ENCODE measurements at places on chromosomes 4 and X.
A peak's percentile ranks its signal among the peaks of the same experiment; 100 is the strongest.

DNA sequence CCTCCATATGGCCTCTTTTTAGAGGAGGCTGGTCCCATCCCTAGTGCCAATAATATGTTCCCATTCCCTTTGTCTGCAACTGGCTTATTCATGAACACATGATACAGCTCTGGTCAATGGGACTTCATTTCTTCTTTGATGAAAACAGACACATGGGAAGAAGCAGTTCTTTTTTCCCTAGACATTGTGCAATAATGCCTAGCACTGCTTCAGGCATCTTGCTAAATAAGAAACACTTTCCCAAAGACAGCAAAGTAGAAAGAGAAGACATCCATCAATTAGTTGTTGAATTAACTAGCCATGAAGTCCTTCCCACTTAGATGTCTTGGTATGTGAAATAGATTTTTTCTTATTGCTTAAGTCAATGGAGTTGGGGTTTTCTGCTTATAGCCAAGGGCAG is 40.1 kb upstream of the TRPC3 start:
- no peak for DNase-seq

DNA sequence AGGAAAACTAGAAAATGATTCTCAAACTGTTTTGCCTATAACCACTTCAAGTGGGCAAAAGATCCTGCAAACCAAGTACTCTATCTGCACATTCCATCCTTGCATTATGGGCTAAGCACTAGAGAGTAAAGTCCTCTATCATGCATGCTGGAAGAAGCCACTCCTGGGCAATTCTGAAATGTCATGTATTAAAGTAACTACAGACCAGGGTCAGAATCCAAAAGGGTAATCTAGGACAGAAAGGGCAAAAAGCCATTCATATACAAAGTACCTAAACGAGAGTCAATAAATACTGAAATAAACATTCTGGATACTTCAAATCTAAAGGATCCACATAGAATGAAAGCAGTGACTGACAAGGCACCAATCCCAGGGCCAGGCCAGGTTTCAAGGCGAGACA is 1.0 kb downstream of the SNX12 start:
- no peak for DNase-seq

DNA sequence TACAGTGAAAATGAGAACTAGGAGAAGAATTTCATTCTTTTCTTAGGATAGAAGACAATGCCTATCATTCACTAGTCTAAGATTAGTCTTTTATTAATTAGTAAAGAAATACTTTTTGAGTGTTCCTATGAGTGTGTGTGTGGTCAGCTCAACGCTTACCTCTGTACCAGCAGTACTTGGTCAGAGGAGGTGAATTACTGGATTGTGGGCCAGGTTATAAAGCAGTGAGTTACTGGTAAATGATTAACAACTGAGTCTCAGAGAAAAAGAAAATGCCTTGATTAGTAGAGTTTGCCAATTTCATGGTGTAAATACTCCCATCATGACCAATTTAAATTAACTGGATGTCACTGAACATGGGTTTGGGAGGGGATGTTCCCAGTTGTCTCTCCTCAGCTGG is 444.6 kb downstream of the STIM2 start:
- DNase-seq: no peak

- no peak for DNase-seq
These were observed 10.6 kb downstream of the OTC start for GRCh38 chrX:38363046-38363445.

- DNase-seq: no peak
These were observed 24.4 kb upstream of the MSL3 start for GRCh38 chrX:11733614-11734013.

DNA sequence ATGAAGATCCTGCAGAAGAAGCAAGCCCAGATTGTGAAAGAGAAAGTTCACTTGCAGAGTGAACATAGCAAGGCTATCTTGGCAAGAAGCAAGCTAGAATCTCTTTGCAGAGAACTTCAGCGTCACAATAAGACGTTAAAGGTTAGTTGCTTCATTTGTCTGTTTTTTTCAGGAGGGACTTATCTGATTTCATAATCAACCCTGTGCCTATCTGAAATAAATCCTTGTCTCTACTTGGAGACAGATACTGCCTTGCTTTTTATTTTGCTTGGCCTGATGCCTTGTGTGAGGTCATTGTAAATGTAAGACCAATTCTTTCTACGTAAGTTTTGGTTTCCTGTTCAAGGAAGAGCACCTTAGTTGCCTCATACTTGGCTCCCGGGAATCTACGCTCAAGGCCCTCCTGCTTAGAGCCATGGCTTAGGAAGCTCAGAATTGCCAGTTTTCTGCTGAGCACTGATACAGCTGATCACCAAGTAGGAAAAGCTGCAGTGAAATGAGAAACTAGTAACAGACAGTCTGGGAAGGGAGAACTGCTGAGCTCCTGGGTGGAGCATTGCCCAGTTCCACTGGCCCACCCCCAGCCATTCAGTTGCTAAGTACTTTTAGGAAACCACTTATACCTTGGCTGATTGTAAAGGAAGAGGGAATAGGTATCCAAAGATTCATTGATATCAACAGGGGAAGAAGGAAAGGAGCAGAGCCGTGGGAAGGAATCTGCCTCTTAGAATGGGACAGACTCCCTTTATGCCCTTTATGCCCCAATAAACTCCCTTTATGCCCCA is 41.8 kb downstream of the RBBP7 start:
- DNase-seq: no peak

DNA sequence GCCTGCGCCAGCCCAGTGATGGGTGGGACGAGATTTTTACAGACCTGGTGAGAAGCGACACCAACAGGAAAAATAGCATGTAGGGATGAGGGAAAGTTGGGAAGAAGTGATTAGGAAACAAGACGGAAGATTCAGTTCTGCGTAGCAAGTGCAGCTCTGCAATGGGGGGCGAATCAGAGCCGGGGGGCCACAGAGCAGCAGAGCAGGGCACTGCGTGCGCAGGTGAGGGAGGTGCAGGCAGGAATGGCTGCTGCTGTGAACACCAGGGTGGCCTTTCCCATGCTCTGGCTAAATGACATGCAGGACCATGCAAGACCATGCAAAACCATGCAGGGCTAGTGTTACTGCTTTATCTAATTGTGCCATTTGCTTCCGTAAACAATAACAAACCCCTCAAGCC is 442.7 kb upstream of the FRG1 start:
- DNase-seq: no peak

DNA sequence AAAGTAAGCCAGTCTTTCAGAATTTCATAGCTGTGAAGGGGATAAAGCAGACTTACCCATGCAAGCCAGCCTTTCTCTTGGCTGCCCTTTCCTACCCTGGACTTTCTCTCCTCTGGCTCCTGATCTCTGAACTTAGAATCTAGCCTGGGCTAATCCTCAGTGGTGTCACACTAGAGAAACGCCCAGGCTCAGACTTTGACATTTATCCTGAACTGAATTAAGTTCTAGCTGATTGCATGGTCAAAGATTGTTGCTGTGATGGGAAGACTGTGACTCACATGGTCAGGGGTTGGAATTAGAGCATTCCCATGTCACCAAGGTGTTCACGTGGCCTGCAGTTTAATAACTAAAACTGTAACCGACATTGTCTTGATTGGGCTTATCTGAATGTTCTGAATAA is 469.5 kb upstream of the FAT1 start:
- DNase-seq: no peak

DNA sequence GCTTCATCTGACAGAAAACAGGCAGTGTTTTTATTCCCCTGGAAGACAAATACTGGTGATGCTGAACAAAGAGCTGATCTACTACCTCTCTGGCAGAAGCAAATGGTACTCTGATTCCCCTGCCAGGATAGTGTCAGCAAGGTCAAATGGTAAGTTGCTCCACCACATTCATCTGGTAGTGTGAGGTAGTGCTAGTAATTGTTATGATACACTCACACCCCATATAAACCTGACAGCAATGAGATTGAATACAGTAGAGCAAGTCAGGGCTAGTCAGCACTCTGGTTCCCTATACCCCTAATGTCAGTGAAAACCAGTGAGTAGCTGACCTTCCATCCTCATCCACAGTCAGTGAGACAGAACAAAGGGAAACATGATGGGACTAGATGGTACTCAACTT is 3.4 kb upstream of the SPIN4 start:
- DNase-seq: no peak

- DNase-seq: no peak
These were observed 494.1 kb downstream of the GABRG1 start for GRCh38 chr4:45629717-45630116.

- no peak for DNase-seq
These were observed 193.4 kb upstream of the GPR101 start for GRCh38 chrX:137227151-137227550.

- peak; percentile 35 for DNase-seq
These were observed 226.2 kb downstream of the PALLD start for GRCh38 chr4:168723020-168723419.

GRCh38 chr4:88752754-88753153 is 55.1 kb upstream of the NAP1L5 start:
- no peak for DNase-seq

DNA sequence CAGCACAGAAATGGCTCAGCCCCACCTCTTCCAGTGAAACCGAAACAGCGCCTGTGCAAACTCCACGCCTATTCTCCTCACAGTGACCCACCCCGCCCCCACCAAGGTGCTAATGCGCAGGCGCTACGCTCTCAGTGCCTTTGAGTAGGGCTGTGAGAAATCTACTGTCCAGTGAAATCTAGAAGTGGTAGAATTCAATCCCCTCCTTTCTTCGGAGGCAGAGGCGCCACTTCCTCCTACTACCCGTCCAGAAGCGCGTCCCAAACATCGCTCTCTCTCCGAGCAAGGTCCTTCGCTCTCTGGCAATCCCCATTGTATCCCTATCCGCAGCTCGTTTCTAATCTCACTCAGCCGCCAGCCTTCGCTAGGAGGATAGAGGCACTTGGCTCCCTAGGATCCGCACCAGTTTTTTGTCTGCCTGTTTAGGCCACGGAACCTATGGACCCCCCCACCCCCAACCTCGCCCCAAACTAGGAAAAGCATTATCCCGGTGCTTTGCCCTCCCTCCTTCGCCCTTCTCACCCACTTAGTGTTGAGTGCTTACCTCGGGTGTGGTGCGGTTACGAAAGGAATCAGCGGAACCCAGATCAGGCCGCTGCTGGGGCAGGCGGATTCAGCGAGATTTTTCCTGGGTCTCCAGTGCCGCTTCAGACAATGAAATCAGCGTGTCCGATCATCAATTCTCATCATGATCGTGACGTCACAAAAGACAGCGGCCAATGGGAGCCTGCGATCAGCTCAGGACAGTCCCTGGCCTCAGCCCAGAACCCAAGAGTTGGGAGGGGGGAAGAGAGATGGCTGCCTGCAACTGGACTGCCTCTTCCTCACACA is at the start of gene HDX:
Gene HDX, minus strand, starts transcription at position 656 of the 831 bp plus-strand sequence. CDS start 27,056 bp downstream, outside the sequence.
- DNase-seq: peak; percentile 56

GRCh38 chr4:111268769-111269414 is 646.0 kb upstream of the PITX2 start:
- no peak for DNase-seq

- DNase-seq: no peak
These were observed 50.4 kb upstream of the TBL1X start for GRCh38 chrX:9414416-9414815.

GRCh38 chr4:21964762-21965319 is 16.3 kb upstream of the KCNIP4 start:
- DNase-seq: no peak

GRCh38 chr4:182885738-182886077 is 31.5 kb downstream of the DCTD start:
- no peak for DNase-seq

- DNase-seq: no peak
These were observed 16.0 kb upstream of the ANXA5 start for GRCh38 chr4:121712783-121713182.

DNA sequence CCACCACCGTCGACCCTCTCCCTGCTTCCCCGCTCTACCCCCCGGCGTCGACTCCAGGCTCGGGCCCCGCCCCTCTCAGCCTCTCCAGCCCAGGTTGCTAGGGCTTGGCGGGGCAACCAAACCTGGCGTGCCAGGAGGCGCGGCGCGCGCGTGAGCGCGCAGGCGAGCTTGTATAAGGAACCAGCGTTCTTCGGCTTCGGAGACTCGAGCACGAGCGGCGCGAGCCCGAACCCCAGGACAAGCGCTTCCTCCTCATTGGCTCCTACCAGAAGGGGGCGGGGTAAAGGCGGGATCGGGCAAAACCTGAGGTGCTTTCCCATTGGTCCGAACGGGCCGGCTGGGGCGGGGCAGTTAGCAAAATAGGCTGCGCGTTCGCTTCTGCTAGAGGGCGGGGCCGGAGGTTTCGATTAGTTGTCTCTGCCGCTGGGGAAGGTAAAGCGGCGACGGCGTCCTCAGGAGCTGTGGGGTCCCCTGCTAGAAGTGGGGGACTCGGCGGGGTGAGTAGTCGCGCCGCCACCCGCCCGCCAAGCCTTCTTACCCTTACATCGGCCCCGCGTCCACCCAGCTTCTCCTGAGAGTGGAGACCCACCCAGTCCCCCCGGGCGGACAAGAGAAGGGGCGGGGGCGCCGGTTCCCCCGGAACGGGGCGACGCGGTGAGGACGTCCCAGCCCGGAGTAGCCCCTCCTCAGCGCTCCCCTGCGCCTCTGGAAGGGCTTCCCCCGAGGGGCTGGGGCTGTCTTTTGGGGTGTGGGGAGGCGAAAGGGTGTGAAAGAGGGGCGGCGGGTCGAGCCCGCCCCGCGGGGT is at the start of gene CDKL5:
Gene CDKL5, plus strand, starts transcription at position 410 of the 805 bp plus-strand sequence. CDS start 81,489 bp downstream, outside the sequence.
- DNase-seq: peak; percentile 91

DNA sequence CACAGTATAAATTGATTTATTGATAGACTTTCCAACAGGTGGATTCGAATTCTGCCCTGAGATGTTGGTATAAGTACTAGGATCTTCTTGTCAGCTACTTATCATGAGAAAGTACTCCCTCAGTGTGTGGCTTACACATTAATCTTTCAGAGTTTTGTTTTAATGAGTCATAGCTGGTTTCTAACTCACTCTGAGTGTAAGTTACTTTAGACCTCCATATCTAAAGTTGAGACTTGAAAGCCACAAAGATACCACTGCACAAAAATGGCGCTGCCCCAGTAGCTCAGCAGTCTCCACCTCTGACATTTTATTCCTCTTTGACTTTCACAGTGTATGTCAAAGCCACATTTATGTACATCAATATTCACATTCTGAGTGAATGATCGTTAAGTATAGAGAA is 318.5 kb downstream of the ARAP2 start:
- no peak for DNase-seq

DNA sequence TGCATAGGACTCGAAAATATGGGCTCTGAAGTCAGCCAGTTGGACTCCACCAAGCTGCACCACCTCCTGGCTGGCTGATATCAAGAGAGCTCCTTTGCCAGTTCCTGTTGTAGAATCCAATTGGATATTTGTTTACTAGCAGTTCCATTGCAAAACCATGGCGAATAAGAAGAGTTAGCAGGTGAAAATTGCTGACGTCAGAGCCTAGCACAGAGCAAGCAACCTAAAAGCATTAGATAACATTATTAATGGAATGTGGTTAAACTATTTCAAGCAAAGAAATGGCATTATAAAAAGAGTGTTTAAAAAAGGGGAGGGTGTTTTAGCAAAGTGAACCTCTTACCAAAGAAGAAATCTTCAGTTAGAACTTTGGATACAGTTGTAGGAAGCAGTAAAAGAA is 1816.3 kb upstream of the TENM3 start:
- DNase-seq: no peak

- no peak for DNase-seq
These were observed 77.1 kb upstream of the LSM6 start for GRCh38 chr4:146098397-146098796.

- DNase-seq: no peak
These were observed at the start of gene HAND2 for GRCh38 chr4:173529477-173530325. Gene HAND2, minus strand, starts transcription at chr4:173530229. Its CDS starts 940 bp downstream, at chr4:173529289.

- no peak for DNase-seq
These were observed 349.9 kb downstream of the BMPR1B start for GRCh38 chr4:95107635-95108034.

GRCh38 chr4:39357002-39357401 is 9.2 kb downstream of the RFC1 start:
- peak; percentile 13 for DNase-seq

All from Kasumi-1 (cell line).